Stimulated activated CD8-positive, alpha-beta memory T cell treated with anti-CD3 and anti-CD28 coated beads, Interleukin-15, amount 100 ng/mL, for 48 hours (primary cell): ENCODE measurements at places on chromosomes 4 and X.

DNA sequence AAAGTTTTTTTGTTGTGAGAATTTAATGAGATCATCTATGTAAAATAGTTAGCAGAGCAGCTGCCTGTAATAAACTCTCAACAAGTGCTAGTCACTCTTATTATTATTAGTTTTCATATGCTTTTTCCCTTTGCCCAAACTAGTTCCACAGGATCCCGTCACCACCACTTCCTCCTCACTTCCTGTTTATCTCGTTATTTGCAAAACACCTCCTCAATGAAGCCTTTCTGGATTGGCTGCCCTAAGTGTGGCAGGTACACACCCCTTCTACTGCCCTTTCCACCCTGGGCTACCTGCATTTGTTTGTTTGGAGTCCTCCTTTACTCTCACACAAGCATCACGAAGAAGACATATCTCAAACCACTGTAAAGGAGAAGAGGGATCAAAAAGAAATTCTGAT, 54.4 kb upstream of the KLF3 start:
- DNase-seq = no peak

DNA sequence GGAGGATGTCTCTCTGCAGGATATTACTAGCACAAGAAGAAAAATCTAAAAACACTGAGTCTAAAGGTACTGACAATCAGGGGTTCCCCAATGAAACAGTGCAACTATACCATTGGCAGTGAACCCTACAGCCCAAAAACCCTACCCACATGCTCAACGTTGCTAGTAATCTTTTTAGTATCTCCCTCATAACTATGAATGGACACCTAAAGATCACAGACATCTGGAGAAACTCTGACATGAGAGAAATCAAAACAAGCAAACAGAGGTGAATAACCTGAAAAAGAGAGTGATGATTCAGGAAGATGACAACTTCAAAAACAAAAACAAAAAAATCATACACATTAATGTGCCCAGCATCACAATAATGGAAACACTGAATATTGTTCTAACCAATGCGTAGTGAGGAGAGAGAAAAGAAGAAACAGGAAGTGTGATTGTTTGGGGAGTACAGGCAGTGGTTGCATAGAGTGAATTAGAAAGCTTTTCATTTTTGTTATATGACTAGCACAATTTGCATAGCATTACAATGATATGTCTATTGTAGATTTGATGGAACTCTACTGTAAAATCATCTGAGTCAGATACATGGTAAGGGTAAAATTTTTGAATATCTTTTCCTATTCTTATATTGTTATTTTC, 78.9 kb upstream of the FMR1 start:
- DNase-seq = no peak

GRCh38 chrX:129636175-129636681, 18.5 kb downstream of the APLN start:
- no peak for DNase-seq

DNA sequence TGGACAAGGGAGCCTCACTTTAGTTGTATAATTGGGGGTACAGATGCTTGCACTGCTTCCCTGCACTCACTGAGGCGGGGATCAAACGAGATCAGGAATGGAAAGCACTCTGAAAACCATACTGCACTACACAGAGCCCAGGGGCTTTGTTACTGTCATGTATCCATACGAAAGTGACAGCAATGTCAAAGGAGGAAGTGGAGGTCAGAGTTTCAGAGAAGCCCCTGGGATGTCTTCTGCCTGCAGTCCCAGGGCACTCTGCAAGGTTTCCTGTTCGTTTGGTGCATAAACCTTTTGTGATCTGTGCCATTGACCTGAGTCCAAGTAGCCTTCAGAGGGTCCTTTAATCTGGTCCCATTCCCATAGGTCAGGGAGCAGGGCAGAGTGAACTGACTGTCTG, 31.2 kb downstream of the RNF175 start:
- no peak for DNase-seq

- DNase-seq = no peak
Measured at GRCh38 chr4:123327346-123327745, 69.2 kb upstream of the SPRY1 start.

DNA sequence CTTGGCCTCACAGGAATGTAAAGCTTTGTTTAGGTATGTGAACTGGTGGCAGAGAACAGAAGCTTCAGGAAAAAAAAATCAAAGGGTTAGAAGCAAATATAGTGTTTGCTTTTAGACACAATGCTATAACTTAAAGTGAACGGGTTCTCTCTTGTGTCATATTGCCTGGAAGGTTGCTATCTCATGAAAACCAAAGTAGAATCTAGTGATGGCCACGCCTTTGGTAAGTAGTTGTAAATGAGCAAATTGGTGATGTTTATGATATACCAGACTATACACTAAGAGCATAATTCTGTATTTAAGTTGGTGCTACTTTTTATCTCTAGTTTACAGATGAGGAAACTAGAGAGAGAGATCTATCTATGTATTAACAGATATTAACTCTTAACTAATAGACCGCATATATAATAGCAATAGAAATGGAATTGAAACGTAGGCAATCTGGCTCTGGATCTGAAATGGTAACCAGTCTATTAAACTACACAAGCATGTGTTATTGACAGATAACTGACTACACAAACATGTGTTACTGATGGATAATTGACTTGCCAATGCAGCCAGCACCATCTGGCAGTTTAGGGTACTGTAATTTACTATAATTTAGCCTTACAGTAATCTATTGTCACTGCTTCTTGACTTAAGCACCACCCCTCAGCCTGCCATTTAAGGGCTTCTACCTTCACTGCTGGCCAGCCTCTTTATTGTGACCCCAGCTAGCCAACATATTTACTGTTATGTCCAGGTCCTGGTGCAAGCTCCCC, 40.8 kb downstream of the HCCS start:
- no peak for DNase-seq

DNA sequence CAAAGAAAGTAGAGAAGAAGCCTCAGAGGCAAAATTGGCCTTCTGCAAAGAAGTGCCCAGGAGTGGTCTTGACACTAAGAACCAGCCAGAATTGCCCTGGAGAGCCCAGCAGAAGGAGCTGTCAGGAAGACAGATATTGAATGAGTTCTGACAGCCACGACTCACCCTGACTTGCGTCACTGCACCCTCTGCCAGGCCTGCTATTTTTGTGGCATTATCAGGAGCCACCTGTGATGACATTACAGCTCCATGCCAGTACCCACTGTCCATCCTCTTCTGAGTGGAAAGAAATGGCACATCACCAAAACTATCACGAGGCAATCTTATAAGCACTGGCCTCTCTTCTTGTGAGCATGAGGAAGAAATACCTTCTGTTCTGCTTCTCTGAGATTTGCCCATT, 67.7 kb downstream of the SMIM20 start:
- no peak for DNase-seq

DNA sequence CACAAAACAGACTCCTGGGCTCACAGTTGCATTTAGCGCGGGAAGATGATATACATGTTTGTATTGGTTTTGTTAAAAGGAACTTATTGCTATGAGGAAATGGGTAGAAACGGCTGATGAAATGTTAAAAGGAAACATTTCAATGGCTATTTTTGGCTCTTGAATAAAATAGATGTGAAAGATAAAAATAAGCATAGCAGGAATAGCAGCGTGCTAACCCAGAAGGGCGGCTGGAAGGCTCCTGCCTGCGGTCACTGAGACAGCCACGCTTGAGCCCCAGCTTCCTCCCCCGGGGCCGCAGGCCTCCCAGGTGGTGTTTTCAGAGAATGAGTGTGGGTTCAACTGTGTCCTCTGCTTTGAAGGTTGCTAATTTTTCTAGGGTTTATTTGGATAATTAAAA, 35.0 kb upstream of the CLCN4 start:
- no peak for DNase-seq

- DNase-seq = no peak
Measured at GRCh38 chrX:49101629-49101984, 21.9 kb upstream of the WDR45 start.
